ENCODE measurements at places on chromosomes 11 and 22.

GRCh38 chr22:41447435-41448188, 1.0 kb upstream of the TOB2 start:
- peak; percentile 48 for DNase-seq

- DNase-seq = no peak
Measured at GRCh38 chr11:107473792-107474191, 16.2 kb upstream of the CWF19L2 start.

DNA sequence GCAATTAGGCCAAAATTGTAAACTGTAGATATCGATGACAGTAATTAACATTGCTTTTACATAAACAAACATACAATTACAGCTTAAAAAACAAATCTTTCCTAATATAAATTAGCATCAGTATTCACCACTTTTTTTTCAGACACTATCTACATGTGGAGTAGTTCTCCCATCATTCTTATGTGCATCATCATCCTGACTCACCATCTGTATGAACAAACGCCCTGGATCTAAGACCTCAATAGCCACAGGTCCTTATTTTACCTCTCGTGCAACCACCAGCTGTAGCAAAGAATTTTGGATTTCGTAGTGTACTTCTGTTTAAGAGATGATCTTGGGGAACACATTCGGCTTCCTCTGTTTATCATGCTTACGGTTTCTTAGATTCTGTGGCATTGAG, 551.9 kb upstream of the KIRREL3 start:
- DNase-seq = no peak

- no peak for DNase-seq
Measured at GRCh38 chr11:65207918-65208784, 26.4 kb downstream of the CAPN1 start.

DNA sequence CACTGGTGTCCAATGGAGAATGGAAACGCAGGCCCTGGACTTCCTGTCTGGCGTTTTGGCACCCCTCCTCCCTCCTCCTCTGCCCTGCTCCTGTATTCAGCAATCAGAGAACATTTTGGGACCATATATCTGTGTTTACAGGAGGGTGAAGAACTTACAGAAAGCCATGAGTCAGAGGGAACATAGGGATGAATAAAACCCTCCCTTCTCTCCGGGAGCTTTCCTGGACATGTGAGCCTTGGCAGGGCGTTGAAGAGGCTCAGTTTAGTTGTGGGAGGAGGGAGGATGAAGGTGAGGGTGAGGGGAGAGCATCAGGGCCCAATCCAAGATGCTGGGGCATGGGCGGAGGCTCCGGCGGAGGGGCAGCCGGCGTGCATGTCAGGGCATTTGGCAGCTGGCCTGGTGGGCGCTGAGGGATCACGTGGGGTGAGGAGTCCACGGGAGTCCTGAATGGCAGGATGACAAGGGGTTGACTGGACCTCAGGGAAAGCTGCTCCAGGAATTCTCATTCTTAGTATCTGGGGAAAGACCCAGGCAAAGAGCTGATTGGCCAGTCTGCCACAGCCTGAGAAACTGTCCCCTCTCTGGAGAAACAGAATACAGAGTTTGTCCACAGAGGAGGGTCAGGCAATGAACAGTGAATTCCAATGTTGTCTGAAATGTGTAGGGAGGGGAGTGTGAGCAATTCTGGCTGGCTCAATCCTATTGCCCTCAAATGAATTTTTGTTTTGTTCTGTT, 28.9 kb downstream of the MICAL2 start:
- DNase-seq = no peak

GRCh38 chr11:86014221-86014620, 54.7 kb downstream of the PICALM start:
- no peak for DNase-seq

GRCh38 chr11:66591175-66591574, 1.7 kb downstream of the CCDC87 start:
- DNase-seq = no peak

DNA sequence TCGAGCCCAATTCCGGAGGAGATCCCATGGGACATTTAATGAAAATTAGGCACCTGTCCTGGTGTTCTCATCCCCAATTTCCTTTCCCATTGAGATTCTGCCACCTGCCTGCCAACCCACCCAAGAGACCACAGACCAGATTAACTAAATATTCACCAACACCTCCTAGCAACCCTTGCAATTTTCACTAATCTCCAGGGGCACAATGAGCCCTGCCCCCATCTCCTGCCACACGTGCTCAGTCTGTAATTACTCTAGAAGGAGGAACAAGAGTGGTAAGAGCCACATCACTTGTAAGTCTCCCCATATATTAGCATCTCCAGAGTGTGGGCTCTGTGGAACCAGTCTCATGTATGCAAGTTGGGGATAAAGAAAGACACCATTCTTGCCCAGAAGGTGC, 38.0 kb downstream of the IL18BP start:
- no peak for DNase-seq

DNA sequence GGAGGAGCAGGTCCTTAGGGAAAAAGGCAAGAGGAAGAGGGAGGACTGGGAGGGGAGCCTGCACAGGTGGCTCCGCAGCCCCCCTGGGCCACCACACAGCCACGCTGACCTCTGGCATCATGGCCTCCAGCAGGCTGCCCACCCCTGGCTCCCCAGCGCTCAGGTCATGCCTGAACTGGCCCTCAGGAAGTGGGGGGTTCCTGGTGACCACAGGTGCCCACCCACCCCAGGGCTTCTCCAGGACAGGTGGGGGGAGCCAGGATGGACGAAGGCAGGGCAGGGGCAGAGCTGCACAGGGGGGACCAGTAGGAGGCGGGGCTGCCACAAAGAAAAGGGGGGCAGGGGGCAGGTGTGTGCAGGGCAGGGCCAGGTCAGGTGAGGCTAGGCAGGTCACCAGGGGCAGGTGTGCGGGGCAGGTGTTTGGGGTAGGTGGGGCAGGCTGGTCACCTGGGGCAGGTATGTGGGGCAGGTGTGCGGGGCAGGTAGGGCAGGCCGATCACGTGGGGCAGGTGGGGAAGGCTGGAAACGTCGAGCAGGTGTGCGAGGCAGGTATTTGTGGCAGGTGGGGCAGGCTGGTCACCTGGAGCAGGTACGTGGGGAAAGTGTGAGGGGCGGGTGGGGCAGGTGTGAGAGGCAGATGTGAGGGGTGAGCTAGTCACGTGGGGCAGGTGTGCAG, 997 bp downstream of the DEAF1 start:
- DNase-seq = no peak
